ENCODE measurements at places on chromosomes 12 and 14.
A peak's percentile ranks its signal among the peaks of the same experiment; 100 is the strongest.

DNA sequence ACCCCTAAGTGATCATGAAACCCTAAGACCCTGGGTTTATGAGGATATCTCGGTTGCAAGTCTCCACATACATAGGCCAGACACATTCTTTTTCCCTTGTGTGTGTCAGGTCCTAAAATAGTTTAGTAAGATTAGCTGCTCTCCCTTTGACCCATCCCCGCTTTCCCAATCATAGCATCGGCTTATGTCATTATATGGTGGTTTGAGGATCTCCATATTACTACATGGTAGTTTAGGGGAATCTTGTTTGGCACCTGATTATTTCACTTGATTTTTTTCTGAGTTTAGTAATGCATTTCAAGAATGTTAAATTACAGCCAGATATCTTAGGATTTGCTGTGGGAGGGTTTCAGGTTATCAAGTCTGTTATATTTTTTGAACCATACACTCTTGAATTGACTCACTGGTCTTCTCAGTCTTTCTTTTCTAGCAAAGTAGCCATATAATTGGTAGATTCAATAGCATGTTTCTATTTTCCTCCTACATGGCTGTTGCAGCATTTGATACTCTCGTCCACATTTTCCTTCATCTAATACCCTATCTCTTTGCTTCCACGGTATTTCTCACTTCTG is 68.3 kb upstream of the TRHDE start:
- DNase-seq = no peak

DNA sequence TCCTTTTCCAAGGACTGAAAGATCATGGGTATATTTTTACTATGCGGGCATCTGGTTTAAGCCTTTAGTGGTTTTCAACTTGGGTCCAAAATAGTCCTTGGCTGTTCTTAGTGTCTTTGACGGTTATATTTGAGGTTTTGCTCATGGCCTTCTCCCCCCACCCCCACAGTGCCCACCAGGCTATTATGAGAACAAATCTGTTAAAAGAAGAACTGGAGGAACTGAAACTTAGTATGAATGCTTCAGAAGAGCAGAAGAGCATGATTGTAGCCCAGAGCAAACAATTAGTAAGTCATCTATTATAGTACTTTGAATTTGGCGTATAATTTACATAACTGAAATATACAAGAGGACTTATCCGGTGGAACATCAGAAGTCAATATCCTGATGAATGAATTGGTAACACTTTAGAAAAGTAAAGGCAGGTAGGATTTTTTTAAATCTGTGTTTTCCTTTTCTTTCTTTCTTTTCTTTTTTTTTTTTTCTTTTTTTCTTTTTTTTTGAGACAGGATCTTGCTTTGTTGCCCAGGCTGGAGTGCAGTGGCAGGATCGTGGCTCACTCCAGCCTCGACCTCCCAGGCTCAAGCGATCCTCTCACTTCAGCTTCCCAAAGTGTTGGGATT is 71.8 kb upstream of the BCAT1 start:
- DNase-seq = no peak

DNA sequence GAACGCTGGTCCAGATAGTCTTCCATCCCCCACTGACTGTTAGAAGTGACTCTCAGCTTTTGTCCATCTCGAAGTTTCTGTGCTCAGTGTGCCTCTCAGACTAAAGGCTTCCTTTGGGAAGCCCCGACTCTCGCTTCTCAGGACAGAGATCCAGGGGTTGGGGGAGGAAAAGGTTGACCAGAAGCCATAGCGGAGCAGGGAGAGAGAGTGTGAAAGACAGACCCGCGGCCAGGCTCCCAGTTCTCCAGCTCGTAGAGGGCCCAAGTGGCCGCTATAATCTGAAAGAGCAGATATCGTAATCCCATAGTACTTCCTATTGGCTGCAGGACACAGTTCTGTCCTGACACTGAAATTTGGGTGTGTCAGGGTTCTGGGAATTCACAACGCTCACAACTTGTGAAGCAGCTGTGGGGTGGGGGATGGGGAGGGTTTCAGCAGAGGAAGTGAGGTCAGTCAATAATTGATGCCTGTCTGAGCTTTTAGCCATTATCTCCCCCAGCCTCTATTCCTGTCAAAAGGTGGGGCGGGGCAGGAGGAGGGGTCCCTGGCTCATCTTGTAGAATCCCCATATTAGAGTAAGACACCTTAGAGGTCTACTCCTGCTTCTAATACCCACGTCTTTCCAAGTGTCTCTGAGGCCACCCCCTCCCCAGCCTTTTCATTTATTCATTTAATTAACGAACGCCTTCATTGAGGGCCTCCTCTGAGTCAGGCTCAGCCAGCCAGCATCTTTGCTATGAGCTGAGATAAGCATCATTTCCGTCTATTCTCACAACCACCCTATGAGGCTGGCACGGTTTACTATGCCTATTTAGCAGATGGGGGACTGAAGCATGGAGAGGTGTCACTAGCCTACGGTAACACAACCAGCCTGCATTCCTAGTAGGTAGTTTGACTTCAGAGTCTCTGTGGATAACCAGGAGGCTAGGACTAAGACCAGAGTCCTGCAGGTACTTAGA is 1.6 kb upstream of the ACVRL1 start:
- DNase-seq = no peak

DNA sequence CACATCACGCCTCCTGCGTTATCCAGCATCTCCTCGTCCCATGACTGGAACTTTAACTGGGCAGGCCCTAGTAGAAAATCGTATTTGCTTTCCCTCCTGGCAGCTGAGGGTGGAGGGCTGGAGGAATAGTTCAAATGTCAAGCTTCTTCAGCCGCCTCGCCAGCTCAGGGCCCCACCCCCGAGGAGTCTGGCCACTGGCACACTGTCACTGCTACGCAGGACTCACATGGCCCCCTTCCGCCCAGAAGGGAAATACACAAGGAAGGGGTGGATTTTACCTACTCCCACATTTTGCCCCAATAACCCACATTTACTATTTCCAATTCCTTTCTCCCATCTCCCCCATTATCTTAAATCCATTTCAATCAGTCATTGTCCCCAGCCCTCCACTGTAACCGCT is 8.6 kb downstream of the SLC6A13 start:
- no peak for DNase-seq

- DNase-seq = no peak
These were observed 64.9 kb downstream of the LGR5 start for GRCh38 chr12:71504476-71504875.

GRCh38 chr14:102697501-102697900 is 79.7 kb upstream of the TRAF3 start:
- no peak for DNase-seq

GRCh38 chr12:57242691-57243454 is 8.1 kb downstream of the STAC3 start:
- DNase-seq = peak; percentile 64

GRCh38 chr12:132952371-132953162 is 3.5 kb downstream of the ZNF605 start:
- DNase-seq = no peak

- DNase-seq = no peak
These were observed 22.9 kb downstream of the DICER1 start for GRCh38 chr14:95134304-95134933.

- no peak for DNase-seq
These were observed 368.6 kb upstream of the CCDC196 start for GRCh38 chr14:66117600-66117999.

GRCh38 chr14:34912182-34912581 is 37.0 kb upstream of the BAZ1A start:
- no peak for DNase-seq

GRCh38 chr14:29709490-29709889 is 218.2 kb downstream of the PRKD1 start:
- DNase-seq = no peak

DNA sequence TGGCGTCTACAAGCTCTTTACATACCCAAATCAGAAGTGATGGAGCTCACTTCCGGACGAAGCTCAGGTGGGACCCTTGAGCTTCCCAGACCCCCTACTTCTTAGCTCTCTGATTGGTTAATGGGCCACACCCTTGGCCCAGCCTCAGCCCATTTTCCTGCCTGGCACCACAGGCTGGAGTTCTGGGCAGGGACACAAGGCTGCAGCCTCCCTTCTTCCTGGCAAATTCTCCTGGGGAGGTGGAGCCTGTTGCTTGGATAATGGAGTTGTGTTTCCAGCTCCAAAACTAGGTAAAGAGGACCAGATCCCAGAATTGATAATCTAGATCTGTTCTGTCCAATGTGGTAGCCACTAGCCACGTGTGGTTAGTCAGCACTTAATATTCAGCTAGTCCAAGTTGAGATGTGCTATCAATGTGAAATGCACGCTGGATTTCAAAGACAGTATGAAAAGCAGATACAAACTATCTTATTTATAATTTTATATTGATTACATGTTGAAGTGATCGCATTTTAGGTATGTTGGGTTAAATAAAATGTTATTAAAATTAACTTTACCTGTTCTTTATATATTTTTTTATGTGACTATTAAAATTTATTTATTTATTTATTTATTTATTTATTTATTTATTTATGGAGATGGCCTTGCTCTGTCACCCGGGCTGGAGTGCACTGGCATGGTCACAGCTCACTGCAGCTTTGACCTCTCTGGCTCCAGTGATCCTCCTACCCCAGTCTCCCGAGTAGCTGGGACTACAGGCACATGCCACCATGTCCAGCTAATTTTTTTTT is 12.6 kb upstream of the FAIM2 start:
- no peak for DNase-seq

- DNase-seq = peak; percentile 19
These were observed 4.0 kb downstream of the P2RX2 start for GRCh38 chr12:132622437-132623071.

- DNase-seq = no peak
These were observed 93.9 kb downstream of the DUSP6 start for GRCh38 chr12:89258240-89258969.

GRCh38 chr12:132352896-132353800 is 23.8 kb upstream of the GALNT9 start:
- no peak for DNase-seq

- peak; percentile 68 for DNase-seq
These were observed 43.9 kb downstream of the CCDC88C start for GRCh38 chr14:91373591-91374254.

DNA sequence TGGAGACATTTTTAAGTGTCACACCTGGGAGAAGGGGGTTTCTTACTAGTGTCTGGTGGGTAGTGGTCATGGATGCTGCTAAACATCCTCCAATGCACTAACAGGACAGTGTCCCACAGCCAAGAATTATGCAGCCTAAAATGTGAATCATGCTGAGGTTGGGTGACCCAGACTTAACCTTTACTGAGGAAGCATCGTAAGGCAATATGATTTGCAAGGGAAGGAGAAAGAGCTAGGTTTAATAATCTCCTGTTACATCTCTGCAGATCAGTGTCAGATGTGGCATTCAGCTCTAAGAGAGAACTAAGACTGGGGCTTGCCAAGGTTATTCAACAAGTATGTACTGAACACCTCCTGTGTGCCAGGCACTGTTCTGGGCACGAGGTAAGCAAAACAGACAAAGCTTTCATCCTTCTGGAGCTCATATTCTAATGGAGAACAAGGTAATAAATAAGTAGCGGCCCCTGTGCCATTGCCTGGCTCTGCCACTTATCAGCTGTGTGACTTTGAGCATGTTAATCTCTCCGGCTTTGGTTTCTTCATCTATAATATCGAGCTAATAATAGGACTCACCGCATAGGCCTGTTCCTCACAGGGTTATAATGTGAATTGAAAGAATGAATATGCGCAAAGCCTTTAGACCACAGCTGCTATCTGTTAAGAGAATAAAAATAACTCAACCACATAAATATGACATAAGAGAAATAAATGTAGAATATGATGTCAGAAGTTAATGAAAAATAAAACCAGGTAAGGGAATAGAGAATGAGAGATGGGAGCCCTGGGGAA is 13.5 kb upstream of the GOLGA5 start:
- no peak for DNase-seq

- DNase-seq = no peak
These were observed 81.1 kb downstream of the PELI2 start for GRCh38 chr14:56199095-56199981.

GRCh38 chr14:45811155-45811554 is 558.2 kb upstream of the MIS18BP1 start:
- no peak for DNase-seq

DNA sequence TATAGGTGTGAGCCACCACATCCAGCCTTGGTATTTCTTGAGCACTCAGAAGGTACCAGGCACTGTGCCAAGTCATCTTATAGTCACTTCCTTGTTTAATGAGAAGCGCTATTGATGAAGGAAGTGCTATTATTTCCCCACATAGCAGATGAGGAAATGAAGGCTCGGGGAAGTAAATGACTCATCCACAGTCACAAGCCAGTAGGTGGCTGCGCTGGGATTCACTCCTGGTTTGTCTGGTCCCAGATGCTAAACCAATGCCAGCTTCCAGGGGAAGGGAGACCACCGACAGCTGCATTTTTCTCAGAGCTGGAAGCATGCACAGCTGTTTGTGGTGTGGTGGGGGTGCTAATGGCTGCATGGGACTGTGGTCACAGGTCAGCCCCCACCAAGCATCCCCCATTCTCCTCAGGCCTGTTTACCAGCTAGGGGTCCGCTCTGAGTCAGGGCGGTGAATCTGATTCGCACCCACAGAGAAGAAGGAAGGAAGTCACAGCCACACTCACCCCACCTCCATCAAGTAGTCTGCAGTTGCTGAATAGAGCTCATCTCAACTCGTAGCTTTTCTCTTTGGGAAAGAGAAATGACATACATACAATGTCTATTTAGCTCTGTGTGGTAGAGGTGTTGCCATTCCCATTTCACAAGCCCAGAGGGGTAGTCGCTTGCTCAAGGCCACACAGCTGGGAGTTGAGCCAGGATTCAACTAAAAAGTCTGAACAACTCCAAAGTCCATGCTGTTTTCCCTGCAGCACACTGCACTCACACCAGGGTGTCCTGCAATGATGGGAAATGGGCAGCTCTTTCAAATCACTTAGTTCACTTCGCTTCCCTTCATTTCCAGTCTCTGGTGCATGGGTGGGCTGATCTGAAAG is 6.3 kb upstream of the LTBP2 start:
- DNase-seq = peak; percentile 63

- DNase-seq = no peak
These were observed 90.2 kb upstream of the RESF1 start for GRCh38 chr12:31868965-31869364.

GRCh38 chr12:13193505-13194231 is 2.9 kb upstream of the EMP1 start:
- DNase-seq = no peak

- no peak for DNase-seq
These were observed 30.1 kb upstream of the CLEC14A start for GRCh38 chr14:38285962-38286361.

DNA sequence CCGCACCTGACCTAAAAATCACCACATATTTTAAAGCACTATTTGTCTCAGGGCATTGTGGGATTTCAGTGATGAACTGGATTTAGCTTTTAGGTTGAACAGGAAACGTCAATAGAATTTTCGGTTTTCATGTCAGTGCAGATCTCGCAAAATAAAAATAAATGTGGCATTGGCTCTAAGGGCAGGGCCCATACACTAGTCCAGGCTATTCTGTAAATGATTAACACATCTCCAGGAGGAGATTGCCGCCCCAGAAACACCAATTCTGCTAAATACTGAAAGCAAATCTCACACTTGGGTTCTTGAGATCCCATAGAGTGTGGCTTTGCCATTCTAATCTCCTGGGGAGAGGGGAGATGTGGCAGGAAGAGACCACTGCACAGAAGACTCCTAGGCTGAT is 1494.0 kb upstream of the TMEM132C start:
- no peak for DNase-seq

GRCh38 chr12:85603556-85603955 is 232.7 kb downstream of the RASSF9 start:
- no peak for DNase-seq

GRCh38 chr12:13523536-13524307 is 327.2 kb downstream of the EMP1 start:
- DNase-seq = no peak
